Smooth muscle cell of the coronary artery (primary cell): ENCODE measurements at places on chromosomes 2 and 18. TPM values are rescaled to one million over a fixed set of nuclear protein-coding genes. Genes with fewer than 3 reads are reported as not detected.

ANKMY1 gene
- total RNA-seq: 5.0 and 7.5 TPM in 2 replicates

PMAIP1 gene
- total RNA-seq: 1.4 and 3.8 TPM in 2 replicates

SCYGR1 gene
- not detected in 2 replicates for total RNA-seq

CAPN14 gene
- 0.08 and 0.12 TPM in 2 replicates for total RNA-seq

RIT2 gene
- total RNA-seq: not detected in 2 replicates

METTL4 gene
- total RNA-seq: 2.9 and 6.6 TPM in 2 replicates

RGPD4 gene
- under 0.01 TPM in 1 of 2 replicates, not detected in the other for total RNA-seq

ALPG gene
- total RNA-seq: not detected in 2 replicates

GPR75 gene
- 0.38 and 1.4 TPM in 2 replicates for total RNA-seq

GAREM2 gene
- total RNA-seq: 0.35 and 1.1 TPM in 2 replicates

ADAM23 gene
- total RNA-seq: 1.3 and 2.4 TPM in 2 replicates

STAT1 gene
- 141 and 613 TPM in 2 replicates for total RNA-seq

REG3A gene
- total RNA-seq: not detected in 2 replicates

BMP10 gene
- total RNA-seq: not detected in 2 replicates

CFAP210 gene
- not detected in 2 replicates for total RNA-seq

SCN1A gene
- total RNA-seq: 1.1 TPM in 1 of 2 replicates, not detected in the other

ACMSD gene
- not detected in 2 replicates for total RNA-seq

ZNF521 gene
- total RNA-seq: 4.4 and 31.2 TPM in 2 replicates

ACKR3 gene
- 4.7 and 45.9 TPM in 2 replicates for total RNA-seq

COBLL1 gene
- 2.2 and 5.7 TPM in 2 replicates for total RNA-seq

FSHR gene
- not detected in 2 replicates for total RNA-seq

PID1 gene
- 6.6 and 11.4 TPM in 2 replicates for total RNA-seq

EGR4 gene
- total RNA-seq: not detected in 2 replicates

DPP10 gene
- not detected in 2 replicates for total RNA-seq

SLC5A7 gene
- not detected in 2 replicates for total RNA-seq

DOK6 gene
- total RNA-seq: 0.45 and 14.4 TPM in 2 replicates

SETBP1 gene
- total RNA-seq: 2.3 and 3.3 TPM in 2 replicates

CDKL4 gene
- total RNA-seq: 0.82 and 1.2 TPM in 2 replicates

SLC9A4 gene
- not detected in 2 replicates for total RNA-seq

ABCB11 gene
- total RNA-seq: not detected in 2 replicates

PCARE gene
- not detected in 2 replicates for total RNA-seq

PIEZO2 gene
- total RNA-seq: 2.1 and 5.3 TPM in 2 replicates

CCDC150 gene
- total RNA-seq: 2.7 and 4.7 TPM in 2 replicates
